Stimulated activated CD4-positive, alpha-beta T cell treated with anti-CD3 and anti-CD28 coated beads, Interleukin-2, amount 100 ng/mL, for 48 hours (primary cell): ENCODE measurements at places on chromosomes 11 and 22.

DNA sequence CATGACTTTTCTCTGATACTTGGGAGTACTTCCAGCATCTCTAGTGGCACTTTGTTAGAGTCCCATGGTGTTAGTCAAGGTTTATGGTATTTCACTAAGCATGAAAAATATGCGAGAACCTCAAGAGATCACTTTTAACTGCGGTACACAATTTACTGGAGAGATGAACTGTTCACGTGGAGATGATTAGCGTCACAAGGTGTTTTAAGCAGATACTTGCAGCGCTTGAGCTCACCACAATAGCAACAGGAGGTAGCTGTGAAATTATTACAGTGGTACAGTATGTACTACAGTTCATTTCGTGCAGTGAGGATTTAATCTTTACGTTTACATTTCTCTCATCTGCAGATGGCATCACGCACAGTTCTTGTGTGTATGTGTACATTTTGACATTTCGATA lies 4.5 kb downstream of the PARVA start:
- no peak for DNase-seq

DNA sequence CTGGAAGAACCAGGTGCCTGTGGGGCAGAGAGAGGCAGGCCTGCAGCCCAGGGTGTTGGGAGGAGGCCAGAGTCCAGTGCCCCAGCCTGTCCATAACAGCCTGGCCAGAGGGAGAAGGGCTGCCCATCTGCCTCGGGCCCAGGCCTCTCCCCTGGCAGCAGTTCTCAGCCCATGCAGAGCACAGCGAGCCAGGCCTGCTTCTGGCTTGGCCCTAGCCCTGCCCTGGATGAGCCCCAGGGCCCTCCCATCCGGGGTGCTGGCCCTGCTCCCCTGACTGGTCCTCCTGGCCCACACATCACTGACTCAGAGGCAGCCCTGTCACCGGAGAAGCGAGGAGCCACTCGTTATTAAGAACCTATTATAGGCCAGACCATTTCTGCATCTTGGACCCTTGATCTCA lies 19.7 kb upstream of the MYRF start:
- no peak for DNase-seq

DNA sequence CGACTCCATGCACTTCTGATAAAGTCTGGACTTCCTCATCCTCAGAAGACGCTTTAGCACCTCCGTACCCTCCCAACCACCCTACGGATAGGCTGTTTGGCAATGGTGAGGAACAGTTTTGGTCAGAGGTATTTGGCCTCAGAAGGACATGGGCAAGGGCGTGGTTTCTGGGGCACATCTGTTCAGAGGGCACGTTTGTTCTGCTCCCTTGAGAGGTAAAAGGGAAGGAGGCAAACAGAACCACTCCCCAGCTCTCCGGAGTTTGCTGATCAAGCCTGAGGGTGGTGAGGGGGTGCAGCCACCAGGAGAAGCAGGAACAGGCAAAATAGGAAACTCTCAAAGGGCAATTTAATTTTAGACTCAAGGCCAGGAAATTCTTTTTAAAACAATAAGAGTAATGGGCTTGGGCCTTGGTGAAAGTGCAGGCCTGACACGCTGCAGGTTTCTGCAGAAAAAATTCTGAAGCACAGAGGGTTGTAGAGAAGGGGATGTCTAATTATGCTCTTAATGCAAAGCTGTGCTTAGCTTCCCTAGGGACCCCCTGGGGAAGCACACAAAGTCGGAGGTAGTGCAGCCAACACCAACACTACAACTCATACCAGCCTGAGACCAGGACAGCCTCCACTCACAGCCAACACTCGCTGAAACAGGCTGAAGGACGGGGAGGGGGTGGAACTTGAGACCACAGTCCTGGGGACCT lies 23.3 kb downstream of the ETS1 start:
- DNase-seq, result no peak

GRCh38 chr11:35380603-35381002 lies 38.8 kb downstream of the SLC1A2 start:
- DNase-seq, result no peak

GRCh38 chr11:46682773-46683752 lies 17.4 kb downstream of the ARHGAP1 start:
- no peak for DNase-seq

DNA sequence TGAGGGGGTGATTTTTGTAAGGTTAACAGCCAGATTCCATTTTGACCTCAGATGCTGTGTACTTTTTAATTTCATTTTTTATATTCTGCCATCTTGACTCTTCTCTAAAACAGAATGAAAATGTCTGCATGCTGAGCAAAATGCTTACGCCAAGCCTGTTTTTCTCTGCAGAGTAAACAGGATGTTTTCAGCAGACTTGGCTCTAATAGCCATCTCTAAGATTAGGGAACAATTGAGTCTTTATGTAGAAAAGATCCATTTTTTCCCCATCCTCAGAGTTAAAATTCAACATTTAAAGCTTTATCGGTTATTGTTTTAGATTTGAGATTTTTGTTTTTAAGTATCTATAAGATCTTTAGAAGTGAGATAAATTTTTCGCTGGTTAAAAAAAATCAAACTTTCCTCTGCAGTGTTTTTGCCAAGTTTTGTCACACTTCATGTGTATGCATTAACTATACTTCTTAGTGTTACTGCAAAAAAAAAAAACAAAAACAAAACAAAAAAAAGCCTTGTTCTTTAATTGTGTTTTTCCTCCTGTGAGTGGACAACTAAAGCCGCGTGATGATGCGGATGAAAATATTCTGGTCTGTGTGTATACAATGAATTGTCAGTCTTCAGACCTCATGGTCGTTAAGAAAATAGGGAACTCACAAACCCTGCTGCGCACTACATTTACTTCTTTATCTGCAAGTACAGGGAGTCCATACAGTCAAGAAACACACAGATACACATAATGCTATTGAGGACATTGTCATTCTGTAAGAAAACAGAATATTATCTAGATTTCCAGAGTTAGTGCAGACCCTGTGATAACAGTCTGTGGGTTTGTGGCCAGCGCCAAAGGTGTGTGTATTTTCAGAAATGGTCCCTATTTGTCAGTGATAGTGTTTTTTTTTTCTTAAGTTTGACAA lies 17.5 kb upstream of the ADSL start:
- DNase-seq, result no peak

- no peak for DNase-seq
These were observed 15.0 kb upstream of the APOA1 start for GRCh38 chr11:116852261-116853031.

GRCh38 chr11:102269927-102270326 lies 47.4 kb upstream of the BIRC3 start:
- DNase-seq, result no peak

DNA sequence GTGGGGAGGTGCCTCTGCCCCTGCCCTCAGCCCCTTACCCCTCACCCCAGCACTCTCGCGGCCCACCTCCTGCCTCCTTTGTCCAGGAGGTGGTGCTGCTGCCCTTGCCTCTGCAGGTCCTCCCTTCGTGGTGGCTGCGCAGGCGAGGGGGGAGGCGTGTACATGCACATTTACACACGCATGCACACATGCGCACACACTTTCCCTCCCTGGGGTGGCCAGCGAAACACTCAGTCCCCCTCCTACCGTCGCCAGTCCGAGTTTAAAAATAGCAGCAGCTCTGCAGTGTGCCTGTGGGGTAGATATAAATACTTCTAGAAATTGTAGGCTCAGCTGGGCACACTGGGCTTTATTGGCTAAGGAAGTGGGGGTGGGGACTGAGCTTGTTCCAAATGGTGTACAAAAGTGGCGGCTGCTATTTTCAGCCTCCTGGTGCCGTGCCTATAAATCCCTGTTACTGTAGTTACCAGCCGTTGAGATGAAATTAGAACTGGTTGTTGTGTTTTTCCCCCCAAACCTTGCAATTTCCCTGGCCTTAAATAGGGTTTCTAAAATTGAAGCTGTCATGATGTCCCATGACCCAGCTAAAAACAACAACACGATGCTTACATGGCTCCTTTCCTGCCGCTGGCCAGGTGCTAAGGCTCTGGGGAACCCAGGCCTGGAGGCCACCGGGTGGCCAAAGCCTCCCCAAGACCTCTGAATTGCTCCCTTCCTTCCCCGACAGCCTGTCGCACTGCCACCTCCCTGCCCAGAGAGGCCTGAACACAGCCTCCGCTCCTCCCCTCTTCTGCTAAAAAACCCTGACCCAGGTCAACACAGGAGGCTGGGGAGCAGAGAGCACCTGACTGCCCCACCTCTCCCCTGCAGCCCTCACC lies 12.4 kb downstream of the PICK1 start:
- no peak for DNase-seq

- DNase-seq, result no peak
These were observed 8.3 kb downstream of the PLAAT2 start for GRCh38 chr11:63554877-63555223.

GRCh38 chr11:9528136-9528501 lies 45.4 kb upstream of the WEE1 start:
- DNase-seq, result no peak

GRCh38 chr22:22060200-22061084 lies 77.9 kb upstream of the TOP3B start:
- peak; percentile 75 for DNase-seq

- DNase-seq, result no peak
These were observed 7.2 kb upstream of the IL18BP start for GRCh38 chr11:71991494-71991893.

DNA sequence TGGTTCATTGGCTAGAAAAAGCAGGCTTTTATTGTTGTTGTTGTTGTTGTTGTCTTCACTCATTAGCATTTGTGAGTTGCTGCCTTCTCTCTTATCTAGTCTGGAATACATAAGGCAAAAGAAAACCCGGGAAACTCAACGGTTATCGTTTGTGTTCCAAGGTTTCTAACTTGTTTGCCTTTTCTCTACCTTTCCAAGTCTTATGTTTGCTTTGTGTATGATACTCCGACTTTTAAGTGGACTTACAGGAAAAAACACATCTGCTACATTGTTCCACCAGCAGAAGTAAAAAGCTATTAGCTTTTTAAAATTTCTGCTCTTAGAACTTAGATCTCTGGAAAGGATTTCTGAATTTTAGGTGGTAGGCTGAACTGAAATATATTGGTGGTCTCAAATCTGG lies 27.0 kb upstream of the HIKESHI start:
- no peak for DNase-seq
